ENCODE measurements at places on chromosomes 1 and 21.

GRCh38 chr1:2042830-2043773 lies 7.1 kb upstream of the PRKCZ start:
- no peak for DNase-seq

DNA sequence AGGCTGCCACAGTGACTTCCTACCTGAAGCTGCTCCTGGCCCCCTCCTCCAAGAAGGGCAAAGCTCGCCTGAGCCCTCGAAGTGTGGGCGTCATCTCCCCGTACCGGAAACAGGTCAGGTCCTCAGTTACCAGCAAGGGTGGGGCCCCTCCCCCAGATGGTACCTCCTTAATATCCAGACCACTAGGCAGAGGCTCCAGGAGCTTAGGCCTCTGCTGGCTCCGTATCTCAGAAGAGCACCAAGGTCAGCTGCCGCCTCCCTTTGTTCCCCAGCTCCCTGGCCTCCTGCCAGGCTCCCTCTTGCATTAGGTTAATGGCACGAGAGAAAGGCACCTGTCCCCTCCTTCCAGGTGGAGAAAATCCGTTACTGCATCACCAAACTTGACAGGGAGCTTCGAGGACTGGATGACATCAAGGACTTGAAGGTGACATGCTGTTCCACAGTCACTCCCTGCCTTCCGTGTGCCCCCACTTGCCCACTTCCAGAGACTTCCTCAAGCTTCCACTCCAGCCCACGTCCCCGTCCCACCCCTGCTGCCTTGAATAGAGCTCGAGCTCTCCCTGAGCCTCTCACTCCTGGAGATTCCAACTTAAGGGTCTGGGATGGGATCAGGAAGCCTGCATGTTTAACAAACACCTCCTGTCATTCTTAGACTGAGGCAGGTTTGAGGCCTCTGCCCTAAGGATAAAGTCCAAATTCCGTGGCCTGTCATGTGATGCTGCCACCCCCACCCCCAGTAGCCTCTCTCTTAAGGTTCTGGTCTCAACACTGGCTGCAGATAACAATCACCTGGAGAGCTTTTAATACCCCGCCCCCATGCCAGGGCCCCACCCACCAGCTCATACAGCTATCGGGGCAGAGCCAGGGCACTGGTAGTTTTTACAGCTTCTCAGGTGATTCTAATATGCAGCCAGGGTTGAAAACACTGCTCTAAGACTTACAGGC lies 8.3 kb downstream of the RHOC start:
- DNase-seq: peak; percentile 45

GRCh38 chr1:229027158-229027557 lies 243.8 kb upstream of the RAB4A start:
- no peak for DNase-seq

- no peak for DNase-seq
Observed at GRCh38 chr1:238466459-238466858, 575.7 kb upstream of the ZP4 start.

- no peak for DNase-seq
Observed at GRCh38 chr1:153629971-153630370, 1.7 kb downstream of the S100A1 start.

DNA sequence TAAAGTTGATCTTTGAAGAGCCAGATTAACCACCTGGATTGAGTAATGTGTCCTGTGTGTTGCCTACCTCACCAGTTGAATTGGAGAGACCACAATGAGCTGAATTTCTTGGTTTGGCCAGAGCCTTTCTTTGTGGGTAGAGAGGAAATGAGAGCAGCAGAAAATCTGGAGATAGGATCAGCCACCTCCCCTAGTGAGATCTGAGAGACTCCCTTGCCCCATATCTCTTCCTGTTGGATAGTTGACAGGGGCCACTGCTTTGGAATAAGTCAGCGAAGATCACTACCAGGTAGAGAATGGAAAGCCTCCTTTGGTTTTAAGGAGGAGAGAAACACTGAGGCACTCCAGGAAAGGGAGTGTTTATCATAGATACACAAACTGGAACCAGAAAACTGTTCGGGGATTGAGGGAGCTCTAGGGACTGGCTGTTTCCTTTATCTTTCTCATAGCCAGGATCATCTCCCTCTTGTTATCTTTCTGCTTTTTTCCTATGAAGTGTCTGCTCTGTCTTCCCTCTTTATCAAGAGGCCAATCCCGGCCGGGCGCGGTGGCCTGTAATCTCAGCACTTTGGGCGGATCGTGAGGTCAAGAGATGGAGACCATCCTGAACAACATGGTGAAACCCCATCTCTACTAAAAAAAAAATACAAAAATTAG lies 21.3 kb upstream of the ZNF326 start:
- no peak for DNase-seq
